Smooth muscle cell of the pulmonary artery (primary cell): ENCODE measurements at places on chromosomes 5 and 9. TPM values are rescaled to one million over a fixed set of nuclear protein-coding genes. Genes with fewer than 3 reads are reported as not detected.

The HRCT1 gene
- 0.39 and 0.59 TPM in 2 replicates for total RNA-seq

The SGCD gene
- total RNA-seq: 2.5 and 9.8 TPM in 2 replicates

The PCDHGA6 gene
- total RNA-seq: 5.3 and 6.7 TPM in 2 replicates

The IGFBPL1 gene
- total RNA-seq: 0.20 TPM in 1 of 2 replicates, not detected in the other

The CCDC183 gene
- 0.52 and 0.89 TPM in 2 replicates for total RNA-seq

The CCDC192 gene
- total RNA-seq: not detected in 2 replicates

The ANP32B gene
- total RNA-seq: 9.2 and 12.9 TPM in 2 replicates

The IL3 gene
- not detected in 2 replicates for total RNA-seq

The FBP2 gene
- total RNA-seq: not detected in 2 replicates

The BTNL8 gene
- total RNA-seq: not detected in 2 replicates

The PPP6C gene
- total RNA-seq: 10.6 and 18.7 TPM in 2 replicates

The RETREG1 gene
- total RNA-seq: 0.83 and 2.4 TPM in 2 replicates

The EQTN gene
- not detected in 2 replicates for total RNA-seq

The POU5F2 gene
- total RNA-seq: 1.1 and 1.2 TPM in 2 replicates

The CCIN gene
- total RNA-seq: 3.6 and 3.7 TPM in 2 replicates

The OBP2B gene
- not detected in 2 replicates for total RNA-seq

The NUP214 gene
- total RNA-seq: 16.3 and 18.2 TPM in 2 replicates

The IPO11 gene
- 32.0 and 32.4 TPM in 2 replicates for total RNA-seq

The TNC gene
- 364 and 368 TPM in 2 replicates for total RNA-seq

The OR1J2 gene
- 0.50 TPM in 1 of 2 replicates, not detected in the other for total RNA-seq

The PCDHA1 gene
- total RNA-seq: 0.20 TPM in 1 of 2 replicates, not detected in the other

The SIT1 gene
- 0.07 TPM in 1 of 2 replicates, not detected in the other for total RNA-seq

The PCDHAC2 gene
- total RNA-seq: 0.43 and 1.3 TPM in 2 replicates

The SH3TC2 gene
- 2.4 and 3.1 TPM in 2 replicates for total RNA-seq

The WNT8A gene
- not detected in 2 replicates for total RNA-seq

The TMEM215 gene
- not detected in 2 replicates for total RNA-seq

The PITX1 gene
- 0.78 and 3.5 TPM in 2 replicates for total RNA-seq

The WWC1 gene
- total RNA-seq: 0.99 and 5.0 TPM in 2 replicates

The PDE8B gene
- 0.40 and 0.46 TPM in 2 replicates for total RNA-seq

The CETN3 gene
- total RNA-seq: 7.7 and 14.3 TPM in 2 replicates

The FANCC gene
- 2.4 and 3.6 TPM in 2 replicates for total RNA-seq

The CXCL14 gene
- 0.26 TPM in 1 of 2 replicates, not detected in the other for total RNA-seq

The GABRA1 gene
- 0.17 TPM in 1 of 2 replicates, not detected in the other for total RNA-seq

The OR1J1 gene
- not detected in 2 replicates for total RNA-seq

The SHISAL2B gene
- total RNA-seq: not detected in 2 replicates

The IFNA13 gene
- not detected in 2 replicates for total RNA-seq

The PTGES gene
- total RNA-seq: 6.5 and 21.0 TPM in 2 replicates

The TRIP13 gene
- total RNA-seq: 6.4 and 8.2 TPM in 2 replicates

The PCDHA9 gene
- 0.07 and 0.10 TPM in 2 replicates for total RNA-seq

The ENTREP1 gene
- 0.26 and 0.33 TPM in 2 replicates for total RNA-seq
